Fibroblast of upper back skin (primary cell): ENCODE measurements at places on chromosomes 3 and 15.
A peak's percentile ranks its signal among the peaks of the same experiment; 100 is the strongest.

GRCh38 chr3:94336046-94336753 lies 273.3 kb downstream of the NSUN3 start:
- DNase-seq, result peak; percentile 59

- peak; percentile 41 for DNase-seq
Measured at GRCh38 chr15:74723754-74724334, 1.5 kb downstream of the CYP1A1 start.

GRCh38 chr3:171824824-171825221 lies 14.5 kb upstream of the PLD1 start:
- no peak for DNase-seq

GRCh38 chr3:9622438-9622837 lies 26.9 kb upstream of the MTMR14 start:
- no peak for DNase-seq

GRCh38 chr3:138241676-138242075 lies 54.6 kb downstream of the ARMC8 start:
- DNase-seq, result no peak

DNA sequence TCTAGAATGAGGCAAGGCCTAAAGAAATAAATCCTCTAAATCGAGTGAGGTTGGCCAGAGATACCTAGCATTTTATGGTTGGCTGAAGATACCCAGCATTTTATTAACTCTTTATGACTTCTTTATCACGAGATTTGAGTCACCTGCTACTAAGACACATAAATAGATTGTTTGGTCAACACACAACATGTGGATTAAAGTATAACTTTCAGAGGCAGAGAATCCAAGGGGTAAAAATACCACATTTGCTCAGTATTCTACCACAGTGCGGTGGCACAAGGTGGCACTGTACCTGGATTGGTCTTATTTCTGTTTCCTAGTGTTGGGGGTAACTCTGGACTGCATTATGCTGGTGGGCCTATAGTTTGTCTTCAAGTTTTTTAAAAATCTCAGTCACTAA lies 27.0 kb upstream of the VILL start:
- no peak for DNase-seq

DNA sequence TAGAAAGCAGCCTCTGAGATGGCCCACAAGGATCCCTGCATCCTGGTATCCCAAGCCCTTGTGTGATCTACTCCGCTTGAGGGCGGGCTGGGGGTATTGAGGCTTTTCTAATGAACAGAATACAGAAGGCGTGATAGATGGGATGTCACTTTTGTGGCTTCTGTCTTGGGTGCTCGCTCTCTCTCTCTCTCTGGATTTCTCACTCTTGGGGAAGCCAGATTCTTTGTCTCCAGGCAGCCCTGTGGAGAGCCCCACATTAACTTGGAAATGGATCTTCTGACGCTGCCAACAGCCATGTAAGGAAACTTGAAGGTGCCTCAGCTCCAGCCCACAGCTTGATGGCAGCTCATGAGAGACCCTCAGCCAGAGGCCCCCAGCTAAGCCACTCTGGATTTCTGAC lies 26.9 kb upstream of the SEC62 start:
- DNase-seq, result no peak

DNA sequence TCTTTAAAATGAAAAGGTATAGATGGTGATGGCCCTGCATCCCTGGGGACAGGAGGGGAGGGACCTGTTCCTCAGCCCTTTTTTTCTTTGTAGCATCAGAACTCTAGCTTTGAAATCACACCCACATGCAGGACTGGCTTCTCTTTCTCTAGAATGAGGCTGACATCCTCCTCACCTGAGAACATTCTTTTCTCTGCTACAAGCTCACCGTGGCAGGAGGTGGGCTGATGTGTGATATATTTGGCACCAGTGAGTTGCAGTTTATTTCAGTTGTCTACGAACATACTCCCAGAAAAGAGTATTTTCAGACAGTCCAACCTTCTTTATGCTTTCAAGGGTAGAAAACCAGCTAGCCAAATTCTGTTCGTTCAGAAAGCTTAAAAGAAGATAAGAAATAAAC lies 43.6 kb upstream of the RARB start:
- no peak for DNase-seq

GRCh38 chr15:63048776-63049665 lies 6.5 kb downstream of the TPM1 start:
- DNase-seq, result peak; percentile 80

DNA sequence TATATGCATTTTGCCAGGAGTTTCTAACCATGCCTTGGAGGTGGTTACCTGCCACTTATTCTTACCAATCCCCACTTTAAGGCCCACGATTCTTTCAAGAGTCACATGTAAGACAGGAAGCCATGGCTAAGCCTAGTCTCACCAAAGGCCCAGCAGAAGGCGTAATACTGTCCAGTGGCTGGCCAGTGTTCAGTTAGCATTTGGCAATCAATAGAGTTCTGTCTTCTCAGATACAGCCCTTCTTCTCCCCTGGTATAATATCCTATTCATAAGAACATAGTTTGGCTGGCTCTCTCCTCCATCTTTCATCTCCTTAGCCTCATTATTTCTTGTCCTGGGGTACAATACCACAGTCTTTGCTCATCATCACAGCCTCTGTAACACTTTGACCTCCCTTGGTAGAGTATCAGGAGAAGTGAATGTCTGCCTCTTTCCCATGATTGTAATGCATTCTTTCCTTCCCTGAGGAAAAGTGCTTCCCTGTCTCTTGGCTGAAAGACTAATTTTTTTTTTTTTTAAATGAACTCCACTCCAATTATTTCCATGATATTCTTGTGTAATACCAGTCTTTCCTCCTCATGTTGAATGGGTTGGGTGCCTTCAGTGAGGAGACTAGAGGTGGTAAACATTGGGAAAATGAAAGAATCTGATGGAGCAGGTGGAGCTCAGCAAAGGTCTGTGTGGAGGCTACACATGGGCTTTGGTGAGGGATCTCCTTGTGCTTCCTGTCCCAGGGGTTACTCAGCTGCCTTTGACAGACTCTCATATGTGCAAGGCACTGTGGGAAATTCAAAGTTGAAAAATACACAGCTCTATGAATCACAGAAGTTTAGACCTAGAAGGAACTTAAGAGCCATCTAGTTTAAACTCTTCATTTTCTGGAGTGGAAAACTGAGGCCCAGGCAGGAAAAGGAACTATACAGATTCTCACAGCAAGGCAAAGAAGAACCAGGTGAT lies 218.2 kb downstream of the P3H2 start:
- DNase-seq, result peak; percentile 32

DNA sequence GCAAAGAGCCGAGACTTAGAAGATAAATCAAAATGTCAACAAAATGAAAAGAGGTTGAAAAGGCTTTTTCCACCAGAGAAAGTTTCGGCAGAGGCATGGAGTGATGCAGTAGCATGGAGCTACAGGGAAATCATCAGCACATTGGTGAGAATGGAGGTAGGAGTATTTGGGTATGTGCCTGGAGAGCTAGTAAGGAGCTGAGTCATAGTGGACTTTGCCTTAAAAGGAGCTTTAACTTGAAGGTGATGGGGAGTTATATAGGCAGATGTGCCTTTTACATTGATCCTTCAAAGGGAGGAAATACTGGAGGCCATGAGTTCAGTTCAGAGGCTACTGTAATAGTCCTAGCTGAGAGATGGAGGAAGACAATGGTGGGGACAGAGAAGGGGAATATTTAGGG lies 44.3 kb downstream of the IL5RA start:
- peak; percentile 76 for DNase-seq

GRCh38 chr15:41937568-41937923 lies 34.8 kb downstream of the EHD4 start:
- no peak for DNase-seq

DNA sequence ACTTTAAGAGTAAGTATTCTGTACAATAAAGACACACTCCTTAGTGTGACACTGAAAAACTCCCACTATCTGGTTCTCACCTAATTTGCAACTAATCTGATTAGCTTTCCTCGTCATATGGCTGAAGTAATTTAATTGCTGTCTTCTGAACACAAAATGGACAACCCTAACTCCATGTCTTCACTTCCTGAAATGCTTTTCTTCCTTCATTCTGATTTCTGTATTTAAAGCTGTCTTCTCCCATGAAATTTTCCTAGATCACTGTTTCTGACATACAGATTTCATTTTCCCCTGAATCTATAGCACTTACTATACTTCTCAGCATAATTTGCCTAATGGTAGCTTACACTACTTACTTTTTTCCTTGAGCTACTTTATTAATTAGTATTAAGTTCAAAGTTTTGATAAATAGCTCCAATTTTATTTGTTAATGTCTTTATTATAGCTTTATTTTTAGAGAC lies 6.3 kb downstream of the CCPG1 start:
- DNase-seq, result no peak

DNA sequence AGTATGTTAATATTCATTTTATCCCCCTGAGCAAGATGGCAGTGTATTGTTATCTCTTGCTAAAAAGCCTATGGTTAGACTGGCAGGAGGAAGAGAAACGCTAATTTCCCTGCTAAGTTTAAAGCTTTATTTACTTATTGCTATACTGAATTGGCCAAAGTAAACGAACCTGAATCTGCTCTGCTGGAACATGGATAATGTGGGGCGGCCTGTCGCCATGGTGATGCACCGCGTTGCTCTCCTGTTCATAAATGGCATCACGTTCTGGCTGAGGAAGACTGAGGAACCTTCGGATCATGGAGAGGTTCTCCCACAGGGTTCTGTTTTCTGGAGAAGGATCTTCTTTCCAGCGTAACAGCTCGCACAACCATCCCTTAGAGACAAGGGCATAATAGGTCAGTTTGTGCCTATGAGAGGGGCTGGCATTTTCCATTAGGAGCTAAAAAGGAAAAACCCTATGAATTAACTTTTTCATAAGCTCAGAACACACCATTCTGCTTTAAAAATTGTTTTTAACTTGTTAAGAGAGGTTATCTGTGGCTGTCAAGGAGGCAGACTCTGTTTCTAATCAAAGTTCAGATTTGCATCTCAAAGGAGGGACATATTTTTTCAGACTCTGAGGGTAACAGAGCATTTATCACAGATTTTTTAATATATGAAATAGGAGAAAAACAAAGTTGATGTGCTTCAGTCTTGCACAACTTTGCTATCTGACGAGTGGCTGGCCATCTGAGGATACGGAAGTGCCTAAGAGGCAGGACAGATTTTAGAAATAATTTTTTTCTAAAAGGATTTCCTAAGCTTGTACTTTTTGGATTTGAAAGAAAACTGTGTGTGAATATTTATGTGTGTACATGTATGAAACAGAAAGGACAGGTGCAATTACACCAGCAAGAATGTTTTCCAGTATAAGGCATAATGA lies 73.1 kb downstream of the SATB1 start:
- DNase-seq, result no peak

- peak; percentile 20 for DNase-seq
Measured at GRCh38 chr3:131082871-131083863, 56.5 kb downstream of the NEK11 start.

GRCh38 chr15:63340353-63340752 lies 41.3 kb downstream of the CA12 start:
- no peak for DNase-seq

DNA sequence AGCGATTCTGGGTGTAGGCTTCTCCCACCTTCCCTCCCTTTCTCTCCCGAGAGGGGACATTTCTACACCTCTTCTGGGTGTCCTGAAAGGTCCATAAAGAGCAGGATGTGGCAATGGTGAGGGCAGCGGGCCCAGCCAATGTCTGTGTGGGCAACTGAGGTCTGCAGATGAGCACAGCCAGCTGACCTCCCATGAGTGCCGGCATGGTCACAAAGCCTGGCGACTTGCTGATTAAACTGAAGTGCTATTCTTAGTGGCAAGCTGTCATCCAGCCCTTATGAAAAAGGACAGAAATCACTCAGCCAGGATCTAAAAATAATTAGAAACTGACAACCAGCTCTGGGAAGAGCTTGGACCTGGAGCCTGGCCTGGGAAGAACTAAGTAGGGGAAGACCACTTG lies 124.3 kb upstream of the RGMA start:
- no peak for DNase-seq

DNA sequence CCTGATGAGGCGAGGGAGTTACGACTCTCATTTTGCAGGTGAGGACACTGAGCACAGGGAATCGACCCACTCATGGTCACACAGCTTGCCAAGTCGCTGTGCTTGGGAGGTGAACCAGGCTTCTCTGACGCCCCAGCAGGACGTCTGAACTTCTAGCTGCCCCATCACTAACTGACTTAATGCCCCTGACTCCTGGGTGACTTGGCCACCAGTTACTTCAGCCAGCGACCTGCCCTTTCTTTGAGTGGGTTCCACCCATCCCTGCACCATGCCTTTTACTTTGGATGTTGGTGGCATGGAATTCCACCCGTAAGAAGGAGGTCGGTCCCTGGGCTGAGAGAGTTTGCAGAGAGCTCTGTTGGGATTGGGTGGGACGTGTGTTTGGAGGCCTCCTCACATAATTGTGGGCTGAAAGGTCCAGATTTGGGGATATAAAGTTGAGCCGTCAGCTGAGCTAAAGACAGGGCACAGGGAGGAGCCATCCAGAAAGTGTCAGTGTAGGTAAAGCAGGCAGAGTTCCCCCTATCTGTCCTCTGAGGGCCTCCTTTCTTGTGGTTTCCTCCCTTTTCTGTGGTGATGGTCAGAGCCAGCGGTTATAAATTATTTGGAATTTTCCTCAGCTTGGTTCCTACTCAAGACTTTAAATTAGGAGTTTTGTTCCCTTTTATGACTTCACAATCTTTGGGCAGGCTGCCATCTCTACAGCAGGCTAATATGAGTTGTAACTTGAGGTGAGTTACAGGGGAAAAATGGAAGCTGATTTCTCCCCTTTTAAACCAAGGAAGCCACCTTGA lies 55.0 kb downstream of the FLNB start:
- peak; percentile 96 for DNase-seq

DNA sequence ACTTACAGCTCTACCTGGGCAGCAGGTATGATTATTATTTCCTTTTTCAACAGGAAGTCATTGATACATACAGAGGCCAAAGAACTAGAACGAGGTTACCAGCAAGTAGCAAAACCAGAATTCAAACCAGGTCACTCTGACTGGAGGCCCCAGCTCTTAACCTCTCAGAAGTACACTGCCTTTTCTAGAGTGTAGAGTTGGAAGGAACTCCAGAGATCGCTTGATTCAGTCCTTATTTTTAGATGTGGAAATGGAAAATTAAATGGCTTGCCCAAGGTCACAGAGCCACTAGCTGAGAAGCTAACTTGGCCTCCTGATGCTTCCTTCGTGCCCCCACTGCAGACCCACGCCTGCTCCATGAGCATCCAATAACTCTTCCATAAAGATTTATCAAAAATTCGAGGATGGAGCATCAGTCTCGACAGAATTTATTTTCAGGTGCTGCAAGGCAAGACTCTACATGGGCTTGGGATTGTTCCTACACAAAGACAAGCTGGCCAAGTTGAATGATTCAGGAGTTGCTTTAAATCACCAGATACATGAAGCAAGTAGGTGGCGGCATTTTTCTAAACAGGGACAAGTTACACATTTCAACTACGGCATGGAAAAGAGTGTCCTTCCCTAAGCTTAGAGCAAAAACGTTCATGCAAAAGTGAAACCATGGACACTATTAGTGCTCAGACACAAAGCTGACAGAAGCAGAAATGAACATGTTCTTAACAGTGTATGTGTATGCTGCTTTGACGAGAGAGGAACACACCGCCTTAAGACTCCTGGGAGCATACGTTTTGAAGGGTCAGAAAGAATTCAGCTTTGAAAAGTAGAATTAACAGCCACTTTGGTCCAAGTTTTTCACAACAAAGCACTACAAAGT lies 235.7 kb downstream of the THRB start:
- no peak for DNase-seq
